ENCODE measurements at places on chromosomes 3 and 15. TPM values are rescaled to one million over a fixed set of nuclear protein-coding genes. Genes with fewer than 3 reads are reported as not detected.

DNA sequence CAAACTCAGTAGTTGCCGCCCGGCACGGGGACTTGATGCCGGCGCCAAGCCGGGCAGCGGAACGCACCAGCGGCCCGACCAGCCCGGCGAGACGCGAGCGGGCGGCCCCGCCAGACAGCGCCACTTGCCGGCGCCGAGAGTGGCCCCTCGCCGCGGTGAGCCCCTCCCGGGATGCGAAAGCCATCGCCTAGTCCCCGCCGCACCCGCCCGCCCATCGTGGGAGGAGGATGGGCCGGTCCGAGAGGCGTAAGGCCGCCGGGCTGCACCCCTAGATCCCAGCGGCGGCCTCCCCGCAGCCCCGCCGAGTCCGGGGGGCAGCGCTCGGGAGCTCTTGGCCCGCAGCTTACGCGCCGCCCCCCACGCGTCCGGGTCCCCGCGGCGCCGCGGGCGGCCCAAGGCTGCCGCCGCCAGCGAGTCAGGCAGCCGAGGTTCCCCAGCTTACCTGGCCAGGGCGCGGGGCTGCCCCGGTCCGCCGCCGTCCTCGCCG is 609 bp downstream of the GOLGA8A start:
- DNase-seq = peak; percentile 65

The ROPN1 gene
- not detected for polyA plus RNA-seq

DNA sequence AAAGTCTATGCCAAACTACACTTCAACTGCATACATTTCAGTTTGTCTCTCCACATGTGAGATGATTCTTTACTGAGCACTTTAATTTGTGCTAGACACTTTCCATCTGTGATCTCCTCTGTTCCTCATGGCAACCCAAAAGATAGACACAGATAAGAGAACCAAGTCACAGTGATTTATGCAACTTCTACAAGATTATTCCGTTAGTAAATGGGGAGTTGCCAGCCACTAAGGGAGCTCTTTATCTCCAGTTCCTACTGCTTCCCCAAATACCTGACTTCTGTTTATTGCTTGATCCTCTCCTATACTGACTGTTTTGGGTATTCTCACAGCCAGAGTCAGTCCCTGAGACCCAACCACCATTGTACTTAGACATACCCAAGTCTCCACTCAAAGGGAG is 24.1 kb upstream of the AKAP13 start:
- no peak for DNase-seq

The GNAT1 gene
- polyA plus RNA-seq = not detected

The AMIGO3 gene
- polyA plus RNA-seq = 0.77 TPM

- DNase-seq = no peak
Measured at GRCh38 chr15:92159906-92160841, 233.5 kb upstream of the ST8SIA2 start.

GRCh38 chr3:170751083-170751898 is 118.7 kb downstream of the RPL22L1 start:
- DNase-seq = peak; percentile 78

DNA sequence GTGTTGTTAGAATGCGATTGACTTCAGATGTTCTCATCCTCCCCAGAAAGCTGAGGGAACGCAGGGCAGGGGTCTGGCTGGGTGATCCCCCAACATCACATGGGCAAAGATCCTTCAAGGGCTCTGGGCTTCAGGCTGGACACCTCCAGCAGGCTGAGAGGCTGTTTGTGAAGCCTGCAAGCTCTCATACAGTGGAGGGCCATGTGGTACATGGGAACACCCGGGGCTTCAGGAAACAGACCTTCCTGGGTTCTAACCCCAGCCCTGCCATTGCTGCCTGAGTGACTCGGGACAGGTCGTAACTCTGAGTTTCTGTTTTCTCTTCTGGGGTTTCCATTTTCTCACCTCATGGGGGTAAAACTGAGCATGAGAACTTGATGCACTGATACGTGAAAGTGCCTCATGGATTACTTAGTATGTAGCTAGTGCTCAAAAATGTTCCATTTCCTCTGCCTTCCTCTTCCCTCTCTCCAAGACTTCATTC is 81.2 kb downstream of the TLE3 start:
- no peak for DNase-seq

The ATP13A5 gene
- polyA plus RNA-seq = 0.07 TPM

- DNase-seq = no peak
Measured at GRCh38 chr15:72737723-72738122, 45.8 kb downstream of the ADPGK start.

The ADAMTS7 gene
- 7.6 TPM for polyA plus RNA-seq

The PTPN23 gene
- 7.3 TPM for polyA plus RNA-seq

DNA sequence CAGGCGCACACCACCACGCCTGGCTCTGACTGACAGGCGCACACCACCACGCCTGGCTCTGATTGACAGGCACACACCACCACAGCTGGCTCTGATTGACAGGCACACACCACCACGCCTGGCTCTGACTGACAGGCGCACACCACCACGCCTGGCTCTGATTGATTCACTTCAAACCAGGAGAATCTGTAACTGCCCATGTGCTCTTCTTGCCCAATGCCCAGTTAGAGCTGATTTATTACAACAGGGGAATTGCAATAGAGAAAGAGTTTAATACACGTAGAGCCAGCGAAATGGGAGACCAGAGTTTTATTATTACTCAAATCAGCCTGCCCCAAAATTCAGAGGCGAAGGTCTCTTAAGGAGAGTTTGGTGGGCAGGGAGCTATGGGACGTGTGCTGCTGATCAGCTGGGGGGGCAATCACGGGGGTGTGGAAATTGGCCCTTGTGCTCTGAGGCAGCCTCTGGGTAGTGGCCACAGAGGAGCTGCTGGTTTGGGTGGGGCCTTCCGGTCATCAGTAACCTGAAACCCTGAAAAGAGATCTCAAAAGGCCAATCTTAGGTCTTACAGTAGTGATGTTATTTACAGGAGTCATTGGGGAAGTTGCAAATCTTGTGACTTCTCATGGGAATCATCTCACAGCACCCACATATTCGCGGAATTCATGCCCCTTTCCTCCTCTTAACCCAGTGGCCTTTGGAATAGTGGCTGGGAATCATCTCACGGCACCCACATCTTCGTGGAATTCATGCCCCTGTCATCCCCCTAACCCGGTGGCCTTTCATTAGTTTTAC is 63.8 kb upstream of the TFRC start:
- DNase-seq = no peak

DNA sequence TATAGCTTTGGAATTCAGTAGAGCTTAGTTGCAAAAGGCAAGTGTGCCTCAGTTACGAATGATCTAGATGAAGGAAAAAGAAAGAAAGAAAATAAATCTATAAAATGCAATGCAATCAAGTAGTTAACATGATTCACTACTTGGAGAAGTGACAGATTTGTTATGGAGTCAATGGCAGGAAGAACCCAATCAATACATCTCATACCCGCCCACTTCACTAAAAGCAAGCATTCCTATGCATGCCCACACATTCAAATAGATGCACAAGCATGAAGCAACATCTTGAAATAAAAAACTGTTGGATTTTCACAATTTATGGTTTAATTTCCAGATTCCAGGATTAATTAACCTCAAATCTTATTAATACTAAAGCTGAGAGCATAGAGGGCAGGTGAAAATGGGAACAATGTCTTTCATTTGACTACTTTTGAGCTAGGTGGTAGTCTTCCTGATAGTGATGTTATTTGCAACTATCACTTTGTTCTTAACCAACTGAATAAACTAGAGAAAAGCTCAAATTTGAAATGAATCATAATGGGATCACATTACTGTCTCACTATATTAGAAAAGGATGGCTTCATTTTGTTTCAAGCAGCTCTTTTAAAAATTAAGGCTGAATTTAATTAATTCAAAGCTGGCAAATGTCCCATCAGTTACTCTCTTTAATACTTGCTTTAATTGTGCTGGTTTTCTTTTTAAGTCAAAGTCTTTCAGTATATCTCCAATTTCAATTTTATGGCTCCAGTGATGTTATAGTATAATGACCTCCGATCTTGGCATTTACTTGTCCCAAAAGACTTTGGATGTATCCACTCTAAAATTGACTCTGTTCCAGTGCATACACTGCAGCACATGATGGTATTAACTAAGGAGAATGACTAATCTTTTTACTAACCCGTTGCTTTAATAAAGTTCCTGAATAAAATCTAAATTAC is 46.7 kb upstream of the CCDC50 start:
- no peak for DNase-seq

GRCh38 chr3:190481779-190482178 is 32.1 kb upstream of the TMEM207 start:
- DNase-seq = no peak

DNA sequence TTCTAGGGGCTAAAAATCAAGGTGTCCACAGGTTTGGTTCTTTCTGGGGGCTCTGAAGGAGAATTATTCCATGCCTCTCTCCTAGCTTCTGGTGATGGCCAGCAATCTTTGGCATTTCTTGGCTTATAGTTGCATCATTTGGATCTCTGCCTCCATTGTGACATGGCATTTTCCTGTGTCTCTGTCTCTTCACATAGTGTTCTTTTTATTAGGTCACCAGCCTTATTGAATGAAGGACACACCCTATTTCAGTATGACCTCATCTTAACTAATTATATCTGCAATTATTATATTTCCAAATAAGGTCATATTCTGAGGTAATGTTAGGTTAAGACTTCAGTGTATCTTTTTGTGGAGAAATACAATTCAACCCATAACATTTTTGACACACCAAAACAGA is 3.2 kb upstream of the GBE1 start:
- DNase-seq = no peak

GRCh38 chr3:119636249-119636648 is 24.1 kb downstream of the POPDC2 start:
- no peak for DNase-seq

DNA sequence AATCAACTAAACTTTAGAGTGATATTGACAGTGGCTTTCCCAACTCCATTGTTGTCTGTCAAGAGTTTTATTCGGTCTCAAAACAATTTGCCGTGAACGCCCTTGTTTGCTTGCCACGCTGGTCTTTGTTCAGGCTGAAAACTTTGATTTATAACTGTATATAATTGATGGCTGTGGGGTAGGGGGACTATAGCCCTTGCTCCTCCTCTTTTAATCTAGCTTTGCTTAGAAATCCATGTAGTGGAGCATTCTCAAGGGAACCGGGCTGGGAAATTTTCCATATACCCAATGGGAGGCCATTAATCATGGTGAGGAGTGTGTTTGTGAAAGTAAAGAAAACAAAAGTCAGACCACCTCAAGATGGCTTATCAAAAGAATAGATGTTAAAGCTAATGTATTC is 339.8 kb upstream of the RARB start:
- no peak for DNase-seq

The TMC3 gene
- polyA plus RNA-seq = not detected

- DNase-seq = no peak
Measured at GRCh38 chr15:96047255-96047931, 283.1 kb upstream of the NR2F2 start.

GRCh38 chr3:30894521-30895251 is at the start of gene GADL1:
Gene GADL1 (minus strand): TSS chr3:30894661. CDS start chr3:30894614, 47 bp downstream.
- peak; percentile 20 for DNase-seq

The IL17RD gene
- 21.0 TPM for polyA plus RNA-seq

The WNT5A gene
- polyA plus RNA-seq = 12.9 TPM

- DNase-seq = no peak
Measured at GRCh38 chr3:49790626-49791411, 4.5 kb upstream of the IP6K1 start.

- no peak for DNase-seq
Measured at GRCh38 chr15:91776104-91776503, 77.4 kb upstream of the SLCO3A1 start.

The FAM3D gene
- not detected for polyA plus RNA-seq

- no peak for DNase-seq
Measured at GRCh38 chr3:137134431-137134830, 176.6 kb downstream of the IL20RB start.

GRCh38 chr3:171038342-171038741 is 11.8 kb upstream of the SLC2A2 start:
- DNase-seq = no peak

The SLC51A gene
- polyA plus RNA-seq = 10.5 TPM

The CCR3 gene
- not detected for polyA plus RNA-seq

The HMG20A gene
- polyA plus RNA-seq = 53.4 TPM

DNA sequence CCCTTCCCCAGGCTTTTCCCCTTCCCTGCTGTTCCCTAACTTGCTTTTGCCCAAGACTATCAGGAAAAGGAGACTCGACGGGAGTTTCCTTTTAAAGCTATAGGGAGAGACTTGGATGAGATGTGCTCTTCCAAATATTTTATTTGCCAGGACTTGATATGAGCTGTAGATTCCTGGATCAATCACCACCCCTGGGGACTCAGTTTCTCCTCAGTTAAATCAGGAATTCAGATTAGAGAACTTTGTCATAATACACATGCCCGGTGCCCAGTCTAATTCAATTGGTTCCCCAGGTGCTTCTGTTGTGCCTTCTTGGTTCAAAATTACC is 46.6 kb downstream of the SMAD6 start:
- no peak for DNase-seq

The CFAP100 gene
- polyA plus RNA-seq = 0.06 TPM

- DNase-seq = no peak
Measured at GRCh38 chr3:30720586-30721313, 114.3 kb downstream of the TGFBR2 start.

DNA sequence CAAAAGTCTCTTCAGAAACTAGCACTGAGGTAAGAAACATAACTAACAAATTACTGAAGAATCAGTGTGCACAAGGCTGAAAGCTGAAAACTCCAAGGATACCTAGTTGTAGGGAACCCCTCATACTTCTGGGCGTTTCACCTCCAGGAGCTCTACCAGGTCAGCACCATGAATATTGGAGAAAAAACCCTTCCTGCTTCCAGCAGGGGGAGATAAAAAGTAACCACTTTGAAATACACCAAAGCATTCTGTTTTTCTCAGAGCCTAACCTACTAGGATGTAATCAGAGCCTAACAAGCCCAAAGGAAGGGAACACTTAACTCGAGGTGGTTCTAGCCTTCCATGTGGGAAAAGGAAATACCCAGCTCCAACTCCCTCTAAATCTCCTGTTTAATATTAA is 175.8 kb upstream of the MME start:
- DNase-seq = no peak

The AGTR1 gene
- 21.7 TPM for polyA plus RNA-seq

- no peak for DNase-seq
Measured at GRCh38 chr3:94972066-94972465, 909.2 kb downstream of the NSUN3 start.

- no peak for DNase-seq
Measured at GRCh38 chr3:155271343-155271613, 22.2 kb downstream of the STRIT1 start.

- no peak for DNase-seq
Measured at GRCh38 chr3:188431553-188431952, 277.6 kb downstream of the LPP start.

The HRH1 gene
- polyA plus RNA-seq = 13.0 TPM

The GABRG3 gene
- 0.01 TPM for polyA plus RNA-seq

DNA sequence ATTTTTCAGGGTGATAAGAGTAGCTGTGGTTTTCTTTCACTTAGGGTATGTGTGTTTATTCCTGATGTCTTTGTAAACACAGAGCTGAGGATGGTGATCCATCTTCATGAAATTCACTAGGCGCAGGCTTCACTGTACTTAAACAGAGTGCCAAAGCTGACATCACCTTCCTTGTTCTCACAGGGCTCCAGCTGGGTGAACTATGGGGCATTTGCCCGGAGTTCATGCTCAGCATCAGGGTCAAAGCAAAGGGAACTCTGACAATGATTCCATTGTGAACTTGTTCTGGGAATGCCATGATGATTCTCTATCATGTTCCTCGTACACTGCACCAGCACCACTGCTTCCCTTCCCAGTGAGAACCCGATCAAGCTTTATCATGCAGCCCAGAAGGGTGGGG is 184.8 kb upstream of the P2RY1 start:
- no peak for DNase-seq

Data from ovary (tissue), 10 donors.